ENCODE measurements at places on chromosomes 16 and 17.

- no peak for DNase-seq
Measured at GRCh38 chr16:74867281-74867849, 92.7 kb upstream of the FA2H start.

GRCh38 chr16:70685061-70685937 is 554 bp downstream of the MTSS2 start:
- DNase-seq, result no peak

DNA sequence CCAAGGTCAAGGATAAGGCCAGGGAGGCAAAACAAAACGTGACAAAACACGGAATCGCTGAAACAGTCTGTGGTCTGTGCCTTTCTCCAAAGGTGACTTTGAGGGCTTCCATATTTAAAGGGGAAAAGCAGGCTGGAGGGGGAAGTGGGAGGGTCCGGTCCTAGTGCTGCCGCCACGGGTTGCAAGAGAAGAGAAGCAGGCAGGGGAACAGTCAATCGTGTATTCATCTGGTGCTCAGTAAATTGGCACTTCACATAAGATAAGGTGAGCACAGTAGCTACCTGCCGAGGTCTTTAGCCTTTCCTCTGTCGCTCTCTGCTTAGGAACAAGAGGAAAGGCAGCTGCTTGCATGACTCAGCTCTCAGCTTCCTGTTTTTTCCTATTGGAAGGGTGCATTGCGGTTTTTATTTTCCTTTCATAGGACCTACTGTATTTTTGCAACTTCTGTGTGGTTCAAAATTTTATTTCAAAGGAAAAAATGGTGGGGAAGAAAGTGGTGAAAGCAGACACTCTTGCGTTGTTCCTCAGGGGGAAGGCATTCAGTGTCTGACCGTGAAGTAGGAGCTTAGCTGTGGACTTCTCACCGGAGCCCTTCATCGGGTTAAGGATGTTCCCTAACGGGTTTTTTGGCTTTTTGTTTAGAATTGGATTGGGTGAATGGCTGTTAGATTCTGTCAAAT is 7.1 kb upstream of the LGALS3BP start:
- peak; percentile 16 for DNase-seq

- no peak for DNase-seq
Measured at GRCh38 chr16:64540434-64540833, 581.4 kb downstream of the CDH11 start.

DNA sequence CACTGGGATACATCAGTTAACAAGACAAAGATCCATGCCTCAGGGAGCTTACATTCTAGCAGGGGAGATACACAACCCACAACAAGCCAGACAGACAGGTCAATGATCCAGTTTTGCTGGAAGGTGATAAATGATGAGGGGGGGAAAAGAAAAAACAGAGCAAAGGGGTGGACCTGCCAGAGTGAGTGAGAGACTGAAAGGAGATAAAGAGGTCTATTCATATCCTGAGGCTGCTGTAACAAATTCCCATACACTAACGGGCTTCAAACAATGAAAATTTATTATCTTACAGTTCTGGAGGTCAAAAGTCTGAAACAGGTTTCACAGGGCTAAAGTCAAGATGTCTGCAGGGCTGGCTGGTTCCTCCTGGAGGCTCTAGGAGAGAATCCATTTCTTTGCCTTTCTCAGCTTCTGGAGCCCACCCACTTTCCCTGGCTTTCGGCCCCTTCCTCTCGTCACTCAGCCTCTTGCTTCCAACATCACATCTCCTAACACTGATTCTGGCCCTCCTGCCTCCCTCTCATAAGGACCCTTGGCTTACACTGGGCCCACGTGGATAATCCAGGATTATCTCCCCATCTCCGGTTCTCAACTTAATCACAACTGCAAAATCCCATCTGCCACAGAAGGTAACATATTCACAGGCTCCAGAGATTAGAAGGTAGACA is 81.5 kb downstream of the GAS7 start:
- DNase-seq, result no peak

- no peak for DNase-seq
Measured at GRCh38 chr16:55494994-55495421, 13.9 kb upstream of the LPCAT2 start.

DNA sequence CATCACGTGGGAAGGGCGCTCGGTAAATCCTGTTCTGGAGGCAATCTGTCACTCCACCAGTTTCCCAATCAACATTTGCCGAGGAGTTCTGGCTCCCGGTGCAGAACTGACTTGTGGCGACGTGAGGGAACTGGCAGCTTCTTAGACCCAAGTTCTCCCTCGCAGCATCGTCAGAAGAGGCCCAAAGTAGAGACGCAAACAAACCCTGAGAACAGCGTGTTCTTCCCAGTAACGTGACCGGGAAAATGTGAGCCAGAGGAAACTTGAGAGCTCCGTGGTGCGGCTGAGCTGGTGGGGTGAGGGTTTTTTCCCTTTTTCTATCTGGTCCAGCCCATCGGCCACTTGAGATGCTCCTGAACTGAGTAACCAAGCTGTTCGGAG is 158.9 kb upstream of the CACNG5 start:
- no peak for DNase-seq

GRCh38 chr16:3963203-3963602 is 82.7 kb upstream of the CREBBP start:
- no peak for DNase-seq

DNA sequence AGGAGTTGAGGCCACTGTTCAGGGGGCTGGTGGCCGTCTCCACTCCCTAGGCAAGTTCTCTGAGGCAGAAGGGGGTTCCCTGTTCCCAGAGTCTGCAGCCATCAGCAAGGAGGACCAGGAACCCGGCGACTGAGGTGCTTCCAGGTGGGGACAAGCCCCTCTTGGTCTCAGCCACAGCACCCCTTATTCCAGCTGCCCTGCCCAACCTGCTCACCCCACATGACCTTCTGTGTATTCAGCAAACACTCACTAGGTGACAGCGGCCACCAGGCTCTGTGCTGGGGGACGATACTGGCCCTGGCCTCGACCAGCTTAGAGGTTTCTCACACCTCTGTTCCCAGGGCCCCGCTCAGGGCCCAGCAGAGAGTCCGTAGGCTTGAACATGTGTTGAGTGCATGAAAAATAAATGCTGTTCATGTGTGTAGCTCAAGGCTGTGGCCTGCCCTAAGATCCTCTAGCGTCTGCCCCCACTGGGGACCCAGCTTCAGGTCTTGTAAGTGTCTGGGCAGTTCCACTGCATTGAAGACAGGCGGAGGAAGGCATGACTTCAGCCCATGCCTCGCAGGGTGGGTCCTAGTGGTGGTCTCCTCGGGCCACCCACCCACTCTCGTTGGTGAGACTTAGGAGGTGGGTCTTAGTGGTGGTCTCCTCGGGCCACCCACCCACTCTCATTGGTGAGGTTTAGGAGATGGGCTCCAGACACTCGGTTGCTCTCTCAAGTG is 44.2 kb downstream of the NT5M start:
- DNase-seq, result no peak

- DNase-seq, result no peak
Measured at GRCh38 chr16:29146266-29146665, 161.4 kb downstream of the LAT start.

GRCh38 chr16:4075534-4075933 is 40.7 kb downstream of the ADCY9 start:
- DNase-seq, result no peak

DNA sequence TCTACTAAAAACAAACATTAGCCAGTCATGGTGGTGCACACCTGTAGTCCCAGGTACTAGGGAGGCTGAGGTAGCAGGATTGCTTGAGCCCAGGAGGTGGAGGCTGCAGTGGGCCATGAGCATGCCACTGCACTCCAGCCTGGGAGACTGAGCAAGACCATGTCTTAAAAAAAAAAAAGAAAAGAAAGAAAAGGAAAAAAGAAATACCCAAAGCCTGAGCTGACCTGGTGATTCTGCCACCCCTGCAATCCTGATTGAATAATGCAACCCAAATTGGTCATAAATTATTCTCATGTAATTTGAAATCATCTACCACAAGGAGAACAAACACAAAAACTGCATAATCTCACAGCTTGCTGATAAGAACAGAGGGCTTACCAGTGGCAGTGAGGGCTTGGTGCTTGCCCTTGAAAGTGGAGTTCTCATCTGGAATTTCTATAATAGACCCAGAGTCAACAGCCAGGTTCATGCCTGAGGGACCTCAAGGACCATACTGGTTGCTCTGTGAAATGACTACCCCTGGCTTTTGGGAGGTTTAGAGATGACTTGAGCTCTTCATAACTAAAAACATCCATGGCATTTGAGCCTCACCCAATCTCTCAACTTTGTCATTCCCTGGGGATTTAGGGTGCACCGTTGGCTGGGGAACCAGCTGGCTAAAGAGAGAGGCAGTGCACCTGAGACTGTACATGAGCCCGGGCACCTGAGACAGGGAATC is 35.4 kb upstream of the TMC5 start:
- DNase-seq, result no peak

DNA sequence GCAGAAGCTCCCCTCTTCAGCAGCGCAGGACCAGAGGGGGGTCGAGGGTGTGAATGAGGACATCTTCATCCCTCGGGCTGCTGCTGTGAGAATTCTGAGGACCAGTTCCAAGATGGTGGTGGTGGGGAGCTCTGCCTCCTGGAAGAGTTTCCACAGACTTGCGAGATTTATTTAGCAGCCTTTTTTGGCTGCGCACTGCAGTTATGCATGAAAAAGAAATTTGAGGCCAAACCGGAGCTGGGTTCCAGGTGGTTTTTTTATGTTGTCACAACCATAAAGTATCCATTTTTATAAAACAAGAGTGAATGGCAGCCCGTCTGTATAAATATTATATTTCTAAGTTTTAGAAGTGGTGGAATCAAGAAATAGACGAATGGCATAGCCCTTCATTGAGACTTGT is 76.9 kb upstream of the CLEC18A start:
- no peak for DNase-seq

DNA sequence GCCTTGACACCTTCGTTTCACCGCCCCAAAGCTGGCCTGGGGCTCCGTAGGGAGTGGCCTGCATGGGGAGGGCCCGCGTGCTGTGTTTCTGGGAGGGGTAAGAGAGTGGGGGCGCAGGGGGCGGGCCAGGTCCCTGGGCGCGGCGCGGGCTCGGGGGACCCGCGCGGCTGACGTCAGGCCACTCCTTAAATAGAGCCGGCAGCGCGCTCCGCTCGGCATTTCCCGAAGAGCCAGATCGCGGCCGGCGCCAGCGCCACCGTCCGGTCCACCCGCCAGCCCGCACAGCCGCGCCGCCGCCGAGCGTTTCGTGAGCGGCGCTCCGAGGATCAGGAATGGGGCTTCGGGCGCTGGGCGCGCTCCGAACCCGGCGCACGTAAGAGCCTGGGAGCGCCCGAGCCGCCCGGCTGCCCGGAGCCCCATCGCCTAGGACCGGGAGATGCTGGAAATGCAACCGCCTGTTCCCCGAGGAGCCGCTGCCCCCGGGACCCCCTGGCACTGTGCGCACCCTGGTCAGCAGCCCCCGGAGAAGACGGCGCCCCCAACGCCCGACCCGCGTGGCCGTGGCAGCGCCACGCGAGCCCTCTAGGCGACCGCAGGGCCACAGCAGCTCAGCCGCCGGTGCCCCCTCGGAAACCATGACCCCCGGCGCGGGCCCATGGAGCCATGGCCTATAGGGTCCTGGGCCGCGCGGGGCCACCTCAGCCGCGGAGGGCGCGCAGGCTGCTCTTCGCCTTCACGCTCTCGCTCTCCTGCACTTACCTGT is at the start of gene HS3ST2:
HS3ST2 (plus strand) TSS at position 215 of the 763 bp plus-strand sequence; CDS start at position 664, 449 bp downstream.
- DNase-seq, result no peak

- DNase-seq, result no peak
Measured at GRCh38 chr16:70520612-70521297, 2.6 kb downstream of the COG4 start.

DNA sequence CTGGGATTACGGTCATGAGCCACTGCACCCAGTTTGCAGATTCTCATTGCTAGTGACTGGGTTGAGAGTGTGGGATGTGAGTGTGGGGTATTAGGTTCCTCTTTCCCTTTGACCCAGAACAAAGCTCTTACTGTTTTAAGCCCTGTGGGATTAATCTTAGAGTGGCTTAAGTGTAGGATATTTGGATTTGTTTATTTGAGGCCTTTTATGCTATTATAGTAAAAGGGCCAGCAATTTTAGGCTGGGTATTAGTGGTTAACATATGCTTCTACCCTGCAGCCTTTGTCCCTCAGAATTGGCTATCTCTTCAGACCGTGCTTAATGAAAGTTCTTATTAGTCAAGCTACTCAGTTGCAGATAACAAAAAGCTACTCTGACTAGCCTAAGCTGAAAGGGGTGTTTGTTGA is 3.2 kb downstream of the SGF29 start:
- no peak for DNase-seq
